ENCODE measurements at places on chromosomes 7 and 10.

DNA sequence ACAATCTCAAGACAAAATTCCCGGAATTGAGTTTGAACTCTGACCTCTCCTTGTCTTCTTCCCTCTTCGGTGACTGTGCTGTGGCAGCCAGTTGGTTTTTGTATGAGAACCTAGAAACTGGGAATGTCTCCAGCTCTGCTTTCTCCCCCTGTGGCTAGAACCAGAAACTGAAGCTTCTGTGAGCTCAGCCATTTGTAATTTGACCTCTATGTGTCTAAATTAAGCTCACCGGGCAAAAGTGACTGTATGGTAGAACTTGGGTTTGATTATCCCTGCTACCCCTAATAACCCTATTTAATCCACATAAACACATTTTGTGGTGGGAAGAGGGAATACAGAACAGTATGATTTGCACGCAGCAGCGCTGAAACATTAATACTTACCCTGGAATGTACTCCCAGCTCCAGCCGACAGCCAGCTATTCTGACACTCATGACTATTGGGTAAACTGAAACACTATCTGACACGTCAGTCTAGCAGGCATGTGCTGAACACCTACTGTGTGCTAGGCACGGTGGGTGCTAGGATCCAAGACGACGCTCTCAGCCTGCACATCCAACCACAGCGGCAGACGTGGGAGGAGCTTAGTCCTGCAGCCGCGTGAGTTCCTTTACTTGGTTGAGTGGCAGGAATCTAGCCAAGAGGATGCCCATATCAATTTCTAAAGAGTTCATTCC lies 324.8 kb downstream of the SFMBT2 start:
- DNase-seq, result no peak

DNA sequence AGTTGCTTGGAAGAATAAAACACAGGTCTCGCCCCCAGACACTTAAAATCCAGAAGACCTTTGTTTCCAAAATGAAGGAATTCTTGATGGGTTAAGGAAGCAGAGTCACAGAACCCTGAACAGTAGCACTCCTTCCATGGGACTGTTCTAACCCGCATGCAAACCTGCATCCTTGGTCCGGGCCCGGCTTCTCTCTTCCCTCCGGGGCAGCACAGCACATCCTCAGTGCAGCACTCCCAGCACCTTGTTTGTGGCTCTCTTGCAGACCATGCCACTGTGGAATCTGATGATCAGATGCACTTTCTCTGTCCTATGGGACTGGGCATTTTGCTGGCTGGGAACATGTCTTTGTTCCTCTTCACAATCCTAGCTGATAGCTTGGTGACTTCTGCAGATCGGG lies 33.5 kb downstream of the INSYN2A start:
- no peak for DNase-seq

- DNase-seq, result no peak
These were observed 357.3 kb downstream of the BBS9 start for GRCh38 chr7:33486633-33487032.

DNA sequence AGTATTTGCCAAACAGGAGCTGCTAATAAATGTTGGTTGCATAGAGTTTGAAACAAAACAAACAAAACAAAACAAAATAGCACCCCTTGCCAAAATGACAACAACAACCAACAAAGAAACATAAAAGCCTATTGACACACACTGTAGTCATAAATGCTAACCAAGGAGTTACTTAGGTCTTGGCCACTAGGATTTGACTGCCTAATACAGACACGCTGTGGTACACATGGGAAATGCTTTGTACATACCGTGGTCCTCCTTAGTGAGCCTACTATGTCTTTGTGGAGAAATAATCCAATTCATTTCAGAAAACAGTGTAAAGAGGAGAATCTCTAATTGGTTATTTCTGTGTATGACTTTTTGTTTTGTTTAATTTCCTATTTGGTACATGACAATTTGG lies 53.2 kb upstream of the MTPN start:
- DNase-seq, result no peak

DNA sequence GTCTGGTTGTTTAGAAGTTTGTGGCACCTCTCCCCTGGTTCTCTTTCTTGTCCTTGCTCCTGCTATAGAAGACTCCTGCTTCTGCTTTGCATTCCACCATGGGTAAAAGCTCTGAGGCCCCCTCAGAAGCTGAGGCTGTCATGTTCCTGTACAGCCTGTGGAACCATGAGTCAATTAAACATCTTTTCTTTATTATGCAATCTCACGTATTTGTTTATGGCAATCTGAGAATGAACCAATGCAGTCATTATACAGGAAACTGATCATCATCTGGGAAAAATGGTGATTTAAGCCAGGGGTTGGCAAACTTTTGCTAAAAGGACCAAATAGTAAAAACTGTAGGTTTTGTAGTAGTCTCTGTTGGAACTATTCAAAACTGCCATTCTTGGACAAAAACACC lies 175.4 kb downstream of the CSTF2T start:
- DNase-seq, result no peak

DNA sequence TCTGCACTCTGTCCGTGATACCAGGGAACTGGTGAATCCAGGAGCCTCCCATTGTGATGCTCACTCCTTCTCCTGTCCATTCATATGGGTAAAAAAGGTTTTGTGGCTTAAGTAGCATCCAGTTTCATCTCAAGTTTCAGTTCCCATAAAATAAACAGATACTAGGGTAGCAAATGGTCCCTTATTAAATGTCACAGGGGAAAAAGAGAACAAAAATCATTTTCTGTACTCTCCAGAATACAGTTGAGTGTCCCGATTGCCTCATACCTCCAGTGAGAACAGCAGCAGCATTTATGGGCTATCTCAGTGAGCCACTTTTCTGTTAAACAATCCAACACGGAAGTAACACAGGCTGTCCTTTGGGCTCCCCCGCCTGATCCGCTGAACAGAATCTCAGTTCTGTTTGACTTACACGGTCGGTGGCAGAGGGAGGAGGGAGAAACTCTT lies 179.6 kb downstream of the CELF2 start:
- DNase-seq, result no peak

DNA sequence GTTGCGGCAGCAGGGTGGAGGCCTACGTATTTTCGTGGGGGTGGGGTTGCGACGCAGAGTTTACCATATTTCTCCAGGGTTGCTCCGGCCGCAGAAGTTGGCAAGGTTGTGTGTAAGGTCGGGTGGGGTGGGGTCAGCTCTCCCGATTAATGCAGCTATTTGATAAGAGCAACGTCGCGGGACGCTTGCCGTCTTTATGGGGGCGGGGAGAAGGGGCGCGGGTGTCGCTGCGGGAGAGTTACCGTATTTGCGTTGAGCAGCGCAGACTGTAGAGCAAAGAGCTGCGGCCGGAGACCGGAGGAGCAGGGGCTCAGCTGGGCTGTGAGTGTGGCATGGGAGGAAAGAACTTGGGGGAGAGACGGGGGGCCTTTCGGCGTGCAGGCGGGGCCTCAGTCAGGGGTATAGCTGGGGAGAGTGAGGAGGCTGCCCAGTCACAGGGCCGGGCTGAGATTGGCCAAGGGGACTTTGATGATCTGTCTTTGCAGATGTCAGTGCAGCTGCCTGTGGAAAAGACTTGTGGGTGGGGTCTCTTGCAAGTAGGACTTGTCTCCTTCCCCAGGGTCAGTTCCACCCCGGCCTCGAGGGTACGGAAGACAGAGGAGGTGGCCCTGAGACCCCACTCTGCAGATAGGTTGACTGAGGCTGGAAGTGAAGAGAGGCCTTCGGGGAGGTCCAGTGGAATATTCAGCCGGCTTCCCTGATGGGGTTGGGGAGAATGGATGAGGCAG lies 26.6 kb downstream of the ZNF775 start:
- peak; percentile 52 for DNase-seq
